HS-27A (cell line): ENCODE measurements at places on chromosomes 2 and 18.

DNA sequence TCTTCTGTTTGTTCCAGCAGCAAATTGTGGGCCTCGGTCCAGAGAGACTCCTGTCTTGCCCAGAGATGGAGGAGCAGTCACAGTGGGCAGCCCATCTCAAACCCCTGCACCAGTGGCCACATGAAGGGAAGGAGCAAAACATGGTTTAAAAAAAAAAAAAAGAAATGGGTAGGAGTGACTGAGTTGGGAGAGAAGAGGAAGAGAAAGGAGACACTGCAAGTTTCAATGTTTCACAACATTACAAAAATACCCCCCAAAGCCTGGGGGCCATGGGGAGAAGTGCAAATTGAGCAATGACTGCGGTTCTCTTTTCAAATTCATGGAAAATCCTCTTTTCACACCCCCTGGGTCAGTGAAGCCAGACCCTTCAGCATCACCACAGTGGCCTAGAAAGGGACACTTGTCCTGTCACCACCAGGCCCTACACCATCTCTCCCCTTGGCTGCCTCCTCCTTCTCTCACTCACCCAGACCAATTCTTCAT is 117.1 kb downstream of the ZFP36L2 start:
- no peak for DNase-seq

- DNase-seq, result no peak
Observed at GRCh38 chr18:61503688-61504087, 170.5 kb downstream of the CDH20 start.

DNA sequence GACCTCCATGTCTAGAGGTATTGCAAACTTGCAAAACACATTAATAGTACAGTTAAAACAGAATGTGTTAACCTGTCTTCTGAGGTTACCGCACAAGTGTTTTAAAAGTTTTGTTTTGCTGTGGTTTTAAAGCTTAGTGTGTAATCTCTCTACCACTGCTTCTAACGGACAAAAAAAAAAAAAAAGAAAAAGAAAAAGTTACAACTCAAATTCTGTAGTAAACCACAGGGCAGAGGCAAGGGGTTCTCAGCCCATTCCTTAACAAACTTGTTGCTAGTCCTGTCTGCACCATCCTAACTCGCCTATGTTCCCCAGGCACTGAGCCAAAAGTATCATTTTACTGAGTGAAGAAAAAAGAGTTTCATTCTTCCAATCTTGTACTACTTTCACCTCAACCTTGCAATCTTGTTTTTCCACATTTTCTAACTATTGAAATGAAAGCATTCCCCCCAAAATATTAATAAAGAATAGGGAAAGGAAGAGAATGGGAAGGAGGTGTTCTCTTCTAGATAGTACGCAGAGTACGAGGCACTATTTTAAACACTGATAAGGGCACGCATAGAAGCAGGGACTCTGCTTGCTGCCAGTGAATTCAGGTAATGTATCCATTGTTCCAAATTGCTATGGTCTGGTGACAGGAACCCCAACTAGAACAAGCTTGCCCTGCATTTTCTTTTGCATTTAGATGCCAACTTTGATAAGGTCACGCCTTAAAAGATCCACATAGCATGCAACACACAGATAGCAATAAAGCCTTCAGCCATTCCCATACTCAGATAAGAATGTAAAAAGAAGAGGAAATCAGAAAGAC is 47.1 kb downstream of the IKZF2 start:
- DNase-seq, result no peak

DNA sequence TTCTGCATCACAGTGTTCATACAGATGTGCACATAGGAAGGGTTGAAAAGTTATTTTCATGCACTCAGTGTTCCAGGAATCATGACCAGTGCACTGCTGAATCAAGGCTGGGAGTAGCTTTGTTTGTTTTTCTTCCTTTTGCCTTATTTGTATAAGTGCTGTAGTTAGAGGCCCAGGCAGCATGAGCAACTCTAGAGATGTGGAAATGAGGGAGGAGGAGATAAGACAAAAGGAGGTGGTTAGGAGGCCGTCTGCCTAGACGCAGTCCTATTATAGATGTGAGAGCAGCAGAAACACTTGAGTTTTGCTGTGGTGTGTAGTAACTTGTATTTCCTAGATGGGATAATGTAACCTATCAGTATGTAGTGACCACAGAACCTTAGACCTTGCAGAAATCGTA is 264.3 kb upstream of the RASGRP3 start:
- DNase-seq, result no peak

GRCh38 chr2:232237464-232237863 is 141.1 kb upstream of the ALPP start:
- DNase-seq, result no peak

- DNase-seq, result no peak
Observed at GRCh38 chr2:228430986-228431385, 249.5 kb upstream of the SPHKAP start.

DNA sequence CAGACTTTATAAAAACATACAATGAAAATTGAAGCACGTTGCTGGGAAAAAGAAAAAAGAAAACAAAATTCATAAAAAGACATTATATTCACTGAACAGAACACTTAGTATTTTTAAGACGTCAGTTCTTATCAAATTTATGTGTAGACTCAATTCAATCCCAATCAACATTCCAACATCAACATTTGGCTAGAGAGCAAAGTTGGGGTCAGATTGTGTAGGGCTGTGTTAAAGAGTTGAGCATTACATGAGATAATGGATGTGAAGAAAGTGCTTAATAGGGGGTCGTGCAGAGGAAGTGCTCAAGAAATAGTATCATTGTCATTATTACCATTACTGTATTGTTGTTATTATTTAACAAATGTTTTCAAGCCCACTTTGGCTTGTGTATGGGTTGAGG is 154.1 kb upstream of the TNP1 start:
- no peak for DNase-seq

- no peak for DNase-seq
Observed at GRCh38 chr2:222033541-222033940, 265.3 kb downstream of the PAX3 start.

GRCh38 chr2:189096769-189097447 is 82.7 kb downstream of the COL5A2 start:
- peak; percentile 61 for DNase-seq

DNA sequence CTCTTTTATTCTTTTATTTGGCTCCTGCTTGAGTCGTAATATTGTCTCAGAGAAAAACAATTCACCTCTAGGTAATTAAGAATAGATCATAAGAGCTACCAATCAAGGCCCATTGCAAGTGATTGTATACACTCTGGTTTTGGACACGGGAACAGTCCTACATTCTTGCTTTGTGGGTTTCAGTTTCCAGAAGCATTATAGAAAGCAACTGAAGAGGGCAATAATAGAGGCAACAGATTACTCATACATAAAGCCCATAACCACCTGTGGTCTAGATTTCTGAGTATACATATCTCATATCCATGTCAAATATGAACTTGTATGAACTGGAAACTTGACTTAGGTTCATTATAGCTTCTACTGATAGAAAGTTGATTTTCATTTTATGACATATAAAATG is 65.4 kb downstream of the DIS3L2 start:
- DNase-seq, result no peak

GRCh38 chr2:7953195-7953594 is 728.7 kb upstream of the ID2 start:
- no peak for DNase-seq

DNA sequence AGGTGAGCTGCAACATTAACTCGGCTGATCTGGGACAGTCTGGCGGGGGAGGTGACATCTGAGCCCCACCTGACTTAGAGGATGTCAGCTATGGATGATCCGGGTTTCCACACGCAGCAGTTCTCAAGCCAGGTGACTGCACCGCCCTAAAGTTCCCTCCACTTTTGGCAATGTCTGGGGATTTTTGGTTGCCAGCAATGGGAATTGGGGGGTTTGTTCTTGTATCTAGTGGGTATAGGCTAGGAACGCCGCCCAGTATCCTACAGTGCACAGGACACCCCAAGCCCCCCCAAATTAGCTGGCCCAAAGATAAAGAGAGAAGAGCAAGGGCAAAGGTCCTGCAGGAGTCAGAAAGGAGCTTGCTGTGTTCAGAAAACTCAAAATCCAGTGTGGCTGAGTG is 544 bp upstream of the AGFG1 start:
- DNase-seq, result no peak

- no peak for DNase-seq
Observed at GRCh38 chr2:165060411-165060810, 105.1 kb upstream of the SLC38A11 start.

DNA sequence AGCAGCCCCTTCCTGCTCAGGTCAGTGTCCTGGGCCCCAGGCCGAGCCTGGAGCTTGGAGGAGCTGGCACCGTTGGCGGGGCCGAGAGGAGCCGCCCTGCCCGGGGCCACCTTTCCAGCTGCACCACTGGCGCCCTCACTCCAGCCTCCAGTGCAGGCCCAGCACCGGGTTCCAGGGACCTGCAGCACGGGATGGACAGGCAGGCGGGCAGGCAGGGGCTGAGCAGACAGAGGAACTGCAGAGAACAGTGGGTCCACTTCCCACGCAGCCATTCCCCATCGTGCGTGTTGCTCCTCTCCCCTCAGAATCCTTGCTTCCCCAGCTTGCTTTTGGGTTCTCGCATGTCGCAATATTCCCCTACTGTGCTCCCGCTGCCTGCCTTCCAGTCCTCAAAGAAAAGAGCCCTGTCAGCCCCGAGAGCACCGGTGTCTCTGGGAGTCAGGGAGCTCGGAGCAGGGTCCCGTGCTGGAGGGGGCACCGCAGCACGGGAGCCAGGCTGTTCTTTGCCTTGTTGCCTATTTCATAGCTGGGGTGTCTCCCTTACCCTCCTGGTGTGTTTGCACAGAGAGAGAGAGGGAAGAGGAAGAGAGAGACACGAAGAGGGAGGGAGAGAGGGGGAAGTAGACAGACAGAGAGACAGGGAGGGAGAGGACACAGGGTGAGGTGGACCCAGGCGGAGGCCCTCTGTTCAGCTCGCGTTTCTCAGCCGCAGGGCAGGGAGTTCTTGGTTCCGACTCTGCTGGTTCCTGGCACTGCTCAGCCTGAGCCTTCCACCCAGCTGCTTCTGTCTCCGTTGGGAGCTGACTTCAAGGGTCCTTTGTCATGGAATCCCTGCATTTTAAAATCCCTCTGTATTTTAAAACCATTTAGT is 126.0 kb downstream of the MBP start:
- no peak for DNase-seq

GRCh38 chr2:74632939-74633312 is 15.2 kb downstream of the M1AP start:
- no peak for DNase-seq

GRCh38 chr2:140498360-140498759 is 1632.5 kb downstream of the LRP1B start:
- DNase-seq, result no peak
